ENCODE measurements at places on chromosomes 12 and 14.

GRCh38 chr12:13000925-13001774 lies 1.1 kb upstream of the HEBP1 start:
- no peak for DNase-seq

DNA sequence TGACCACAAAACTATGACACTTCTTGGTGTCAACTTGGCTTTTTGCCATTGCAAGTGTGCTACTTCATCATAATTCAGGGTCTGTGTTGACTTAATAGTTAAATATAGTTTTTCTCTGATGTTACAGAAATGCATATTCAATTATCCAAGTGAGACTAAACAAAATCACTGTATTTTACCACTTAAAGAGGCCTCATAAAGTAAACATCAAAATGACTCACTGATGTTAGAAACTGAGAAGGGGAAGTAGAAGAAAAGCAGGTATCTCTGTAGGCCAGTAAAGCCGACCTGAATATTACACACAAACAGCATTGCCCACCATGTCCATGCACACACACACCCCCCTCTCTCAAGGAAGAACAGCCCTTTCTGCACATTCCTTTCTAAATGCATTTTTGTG lies 55.4 kb downstream of the RPAP3 start:
- no peak for DNase-seq

GRCh38 chr12:121218588-121219352 lies 8.8 kb downstream of the P2RX4 start:
- DNase-seq, result no peak

DNA sequence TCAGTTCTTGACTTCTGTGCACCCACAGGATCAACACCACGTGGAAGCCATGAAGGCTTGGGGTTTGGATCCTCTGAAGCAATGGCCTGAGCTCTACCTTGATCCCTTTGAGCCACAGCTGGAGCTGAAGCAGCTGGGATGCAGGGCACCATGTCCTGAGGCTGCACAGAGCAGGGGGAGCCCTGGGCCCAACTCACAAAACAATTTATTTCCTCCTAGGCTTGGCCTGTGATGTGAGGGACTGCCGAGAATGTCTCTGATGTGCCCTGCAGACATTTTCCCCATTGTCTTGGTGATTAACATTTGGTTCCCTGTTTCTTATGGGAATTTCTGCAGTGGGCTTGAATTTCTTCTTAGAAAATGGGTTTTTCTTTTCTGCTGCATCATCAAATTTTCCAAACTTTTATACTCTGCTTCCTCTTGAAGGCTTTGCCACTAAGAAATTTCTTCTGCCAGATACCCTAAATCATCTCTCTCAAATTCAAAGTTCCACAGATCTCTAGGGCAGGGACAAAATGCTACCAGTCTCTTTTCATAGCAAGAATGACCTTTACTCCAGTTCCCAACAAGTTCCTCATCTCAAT lies 288.2 kb downstream of the CCDC59 start:
- no peak for DNase-seq

- no peak for DNase-seq
Measured at GRCh38 chr12:51171884-51172514, 936 bp downstream of the TFCP2 start.

All from NCI-H187 (cell line).